Hematopoietic multipotent progenitor cell treated with erythropoietin and hydrocortisone succinate and interleukin-3 and kit ligand, for 6 days (in vitro differentiated cells): ENCODE measurements at places on chromosomes 4 and X.
A peak's percentile ranks its signal among the peaks of the same experiment; 100 is the strongest.

GRCh38 chrX:107968623-107969022 is 13.5 kb downstream of the TEX13B start:
- DNase-seq = no peak

DNA sequence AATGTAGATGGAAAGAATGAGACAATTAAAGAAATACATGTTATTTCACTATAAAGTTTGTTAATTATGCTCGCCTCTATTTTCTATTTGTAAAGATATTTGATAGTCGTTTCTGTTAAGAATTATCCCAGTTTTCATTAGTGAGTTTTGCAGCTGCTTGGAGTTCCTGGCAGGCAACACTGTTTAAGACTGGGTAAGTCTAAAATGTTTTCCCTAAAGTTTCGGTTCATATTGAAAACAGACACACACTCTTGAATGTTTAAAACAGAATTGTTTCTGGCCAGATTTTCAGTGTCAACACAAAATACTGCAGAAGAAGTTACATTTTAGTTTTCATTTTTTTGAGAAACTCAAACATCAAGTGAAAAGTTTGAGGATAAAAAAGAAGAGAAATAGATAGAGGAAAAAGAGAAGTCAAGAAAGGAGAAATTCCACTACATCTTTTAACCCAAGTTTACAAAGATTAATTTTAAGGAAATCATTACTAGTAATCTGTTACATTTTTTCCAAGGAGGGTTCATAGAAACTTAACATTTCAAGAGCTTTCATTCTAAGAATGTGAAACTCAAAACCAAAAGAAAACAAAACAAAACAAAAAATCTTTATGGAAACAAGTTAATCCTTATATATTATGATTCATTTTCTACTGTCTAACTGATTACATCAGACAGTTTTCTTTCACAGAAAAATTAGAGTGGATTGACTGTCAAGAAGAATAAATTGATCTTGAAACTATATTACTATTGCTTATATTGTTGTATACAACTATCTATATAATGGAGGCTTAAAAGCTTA is 305.5 kb downstream of the FAT4 start:
- DNase-seq = no peak

DNA sequence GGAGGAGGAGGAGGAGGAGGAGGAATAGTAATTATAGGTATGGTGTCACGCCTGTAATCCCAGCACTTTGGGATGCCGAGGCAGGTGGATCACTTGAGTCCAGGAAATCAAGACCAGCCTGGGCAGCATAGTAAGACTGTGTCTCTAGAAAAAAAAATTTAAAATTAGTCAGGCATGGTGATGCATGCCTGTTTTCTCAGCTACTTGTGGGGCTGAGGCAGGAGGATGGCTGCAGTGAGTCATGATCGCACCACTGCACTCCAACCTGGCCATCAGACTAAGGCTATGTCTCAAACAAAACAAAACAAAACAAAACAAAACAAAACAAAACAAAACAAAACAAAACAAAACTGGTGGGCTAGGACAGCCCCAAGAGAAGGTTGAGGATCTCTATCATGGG is 3.0 kb downstream of the STARD8 start:
- no peak for DNase-seq

DNA sequence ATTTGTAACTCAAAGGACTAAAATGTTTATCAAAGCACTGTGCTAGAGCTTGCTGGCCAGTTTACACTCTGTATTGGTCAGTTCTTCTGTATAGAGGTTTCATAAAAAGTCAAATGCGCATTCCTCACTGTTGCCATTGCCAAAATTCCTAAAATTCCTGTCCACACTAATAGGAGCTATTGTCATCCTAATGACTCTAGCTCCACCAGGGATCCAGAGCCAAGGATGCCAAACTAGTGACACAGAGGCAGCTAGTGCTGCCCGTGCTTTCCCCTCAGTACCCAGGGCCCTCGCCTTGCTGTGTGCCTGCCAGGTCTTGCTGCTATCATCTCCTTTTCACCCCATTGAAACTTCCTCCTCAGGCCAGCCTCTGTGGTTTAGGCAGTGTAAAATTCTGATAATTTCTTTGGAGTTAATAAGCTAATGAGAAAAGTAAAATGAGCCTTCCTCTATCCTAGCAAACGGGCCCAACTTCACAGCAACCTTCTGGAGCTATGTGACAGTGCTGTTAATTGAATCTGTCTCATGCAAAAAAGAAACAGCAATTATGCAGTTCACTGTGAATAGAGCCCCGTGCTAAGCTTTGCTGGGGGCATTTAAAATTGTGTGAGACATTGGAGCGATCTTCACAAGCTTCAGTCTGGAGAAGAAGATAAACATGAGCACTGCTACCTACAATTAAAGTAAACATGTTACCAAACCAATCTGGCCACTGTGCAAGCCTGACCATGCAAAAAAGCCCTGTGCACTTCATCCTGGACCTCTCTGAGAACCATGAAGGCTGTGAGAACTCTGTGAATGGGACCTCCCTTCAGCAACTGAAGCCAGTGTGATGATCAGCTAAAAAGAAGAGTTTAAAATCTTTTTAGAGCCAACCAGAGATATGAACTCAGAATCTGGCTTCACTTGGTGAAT is 43.1 kb upstream of the FGF2 start:
- peak; percentile 69 for DNase-seq

- DNase-seq = no peak
Measured at GRCh38 chr4:26052663-26053541, 138.9 kb downstream of the SMIM20 start.

DNA sequence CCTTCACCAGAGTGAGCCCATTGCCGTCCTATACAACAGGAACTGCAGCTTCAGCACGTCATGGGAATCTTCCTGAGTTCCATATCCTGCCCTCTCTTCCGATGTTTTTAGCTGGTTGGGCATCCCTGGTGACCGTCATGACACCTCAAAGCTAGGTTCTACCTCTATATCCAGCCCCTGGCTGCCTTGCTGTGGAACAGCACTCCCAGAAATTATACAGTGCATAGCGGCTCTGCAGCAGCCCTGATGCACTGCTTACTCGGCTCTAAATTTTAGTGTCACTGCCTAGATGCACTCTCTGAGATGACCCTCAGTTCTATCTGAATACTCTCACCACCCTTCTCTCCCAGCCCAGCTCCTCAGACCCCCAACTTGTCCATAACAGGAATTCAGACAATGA is 44.3 kb downstream of the ARHGEF38 start:
- DNase-seq = no peak

DNA sequence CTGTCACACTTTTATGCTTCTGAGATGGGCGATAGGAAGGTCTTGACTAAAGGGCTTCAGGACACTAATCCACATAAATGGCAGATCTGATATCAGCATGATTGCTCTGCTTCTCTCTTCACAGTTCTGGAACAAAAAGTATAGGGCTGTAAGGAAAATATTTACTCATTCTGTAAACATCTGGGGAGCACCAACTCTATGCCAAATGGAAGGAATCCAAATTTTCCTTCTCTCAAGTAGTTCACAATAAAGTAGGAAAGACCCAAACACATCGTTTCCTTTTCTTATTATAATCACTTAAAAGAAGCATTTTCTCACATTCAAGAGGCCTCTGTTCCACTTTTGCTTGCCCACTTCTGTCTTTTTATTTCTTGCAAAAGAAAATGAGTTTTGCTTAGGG is 45.9 kb upstream of the F9 start:
- DNase-seq = no peak

DNA sequence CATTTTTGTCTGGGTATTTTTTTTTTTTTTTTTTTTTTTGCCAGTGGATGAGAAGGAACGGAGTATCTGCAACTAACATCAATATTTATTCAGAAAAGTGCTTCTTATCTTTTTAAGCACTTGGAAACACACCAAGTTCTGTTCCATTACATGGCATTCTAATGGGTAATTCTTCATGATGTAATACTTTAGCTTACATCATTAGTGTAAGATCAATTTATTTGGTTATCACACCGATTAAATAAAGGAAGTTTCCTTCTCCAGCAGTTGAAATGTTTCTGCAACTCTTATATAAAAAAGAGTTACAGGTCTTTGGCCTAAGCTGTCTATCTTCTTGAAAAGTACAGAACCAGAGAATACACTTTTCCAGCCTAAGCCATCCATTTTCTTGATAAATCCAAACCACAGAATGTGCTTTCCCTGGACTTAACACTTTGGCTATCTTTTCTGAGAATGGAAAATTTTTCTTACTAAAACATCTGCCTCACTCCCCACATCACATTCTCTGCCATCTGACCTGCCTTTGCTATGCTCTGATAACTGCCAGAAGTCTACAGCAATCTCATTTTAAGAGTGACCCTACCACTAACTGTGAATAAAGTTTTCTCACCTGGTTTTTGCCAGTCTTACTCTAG is 191.9 kb upstream of the MAB21L2 start:
- peak; percentile 20 for DNase-seq
